Sciatic nerve (tissue), 2 donors: ENCODE measurements at places on chromosomes 7 and 10.

DNA sequence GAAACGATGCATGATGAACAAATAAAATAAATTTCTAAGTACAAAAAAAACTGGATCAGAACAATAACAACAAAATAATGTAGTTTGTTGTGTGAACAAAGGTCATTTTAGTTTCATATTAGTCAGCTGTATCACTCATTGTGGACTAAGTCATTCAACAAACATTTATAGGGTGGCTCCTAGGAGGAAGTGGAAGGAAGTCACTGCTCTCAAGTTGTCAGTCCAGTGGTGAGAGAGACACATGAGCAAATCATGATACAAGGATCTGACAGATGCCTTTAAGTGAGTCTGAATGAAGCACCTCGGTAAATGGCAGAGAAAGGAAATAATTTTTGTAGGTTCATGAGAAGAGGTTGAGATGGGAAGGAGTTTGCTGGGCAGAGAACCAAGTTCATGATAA is 56.8 kb downstream of the EPDR1 start:
- no peak for DNase-seq

DNA sequence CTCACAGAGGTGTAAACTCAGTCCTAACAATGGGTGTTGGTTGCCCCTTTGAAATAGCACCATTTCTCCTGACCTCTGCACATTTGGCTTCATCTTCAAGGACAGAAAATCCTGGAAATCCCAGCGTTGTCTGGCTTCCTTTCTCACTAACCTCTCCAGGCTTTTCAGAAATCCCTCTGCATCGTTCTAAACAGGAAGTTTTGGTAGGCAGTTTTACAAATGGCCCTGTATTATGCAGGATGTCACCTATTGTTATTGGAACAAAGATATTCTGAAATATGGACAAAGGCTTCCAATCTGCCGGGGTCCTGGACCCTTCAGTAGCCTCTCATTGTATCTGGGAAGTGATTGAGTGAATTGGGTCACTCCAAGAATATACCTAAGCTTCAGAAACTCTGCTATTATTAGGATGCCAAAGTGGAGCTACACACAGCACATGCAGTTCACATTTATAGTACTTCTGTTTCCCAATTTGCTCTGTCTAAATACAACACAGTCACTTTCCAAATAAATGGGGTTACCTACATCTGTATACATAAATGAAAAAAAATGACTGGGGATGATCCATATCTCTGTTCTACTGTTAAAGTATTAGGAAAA is 134.8 kb upstream of the KLF6 start:
- DNase-seq = no peak

DNA sequence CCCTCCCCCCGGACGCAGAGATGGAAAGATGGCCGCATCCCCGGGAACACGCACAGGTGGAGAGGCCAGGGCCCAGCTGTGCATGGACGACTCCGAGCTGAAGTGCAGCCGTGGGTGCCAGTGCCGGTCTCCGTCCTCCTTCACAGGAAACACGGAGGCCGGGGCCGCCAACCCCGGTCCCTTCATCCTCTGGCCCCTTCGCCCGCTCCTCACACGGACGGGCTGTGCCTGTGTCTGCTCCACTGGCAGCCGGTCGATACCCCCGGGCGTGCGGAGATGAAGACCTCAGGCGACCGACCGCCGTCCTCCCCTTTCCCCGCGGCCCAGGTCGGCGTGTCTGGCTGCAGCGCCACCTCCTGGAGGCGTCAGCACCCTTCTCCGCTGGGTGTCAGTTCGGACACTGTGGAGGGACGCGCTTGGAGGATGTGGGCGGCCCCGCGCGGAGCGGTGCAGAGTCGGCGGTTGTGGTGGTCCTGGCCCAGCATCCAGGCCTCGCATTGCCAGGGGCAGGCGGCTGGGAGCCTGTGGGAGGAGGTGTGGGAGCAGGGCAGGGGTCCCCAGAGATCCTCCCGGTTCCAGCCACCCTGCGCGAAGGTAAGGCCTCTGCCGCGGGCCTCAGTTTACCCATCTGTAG is 9.9 kb downstream of the ZNF511 start:
- DNase-seq = peak; percentile 77

GRCh38 chr10:80767963-80768362 is 230.3 kb downstream of the SH2D4B start:
- DNase-seq = no peak

DNA sequence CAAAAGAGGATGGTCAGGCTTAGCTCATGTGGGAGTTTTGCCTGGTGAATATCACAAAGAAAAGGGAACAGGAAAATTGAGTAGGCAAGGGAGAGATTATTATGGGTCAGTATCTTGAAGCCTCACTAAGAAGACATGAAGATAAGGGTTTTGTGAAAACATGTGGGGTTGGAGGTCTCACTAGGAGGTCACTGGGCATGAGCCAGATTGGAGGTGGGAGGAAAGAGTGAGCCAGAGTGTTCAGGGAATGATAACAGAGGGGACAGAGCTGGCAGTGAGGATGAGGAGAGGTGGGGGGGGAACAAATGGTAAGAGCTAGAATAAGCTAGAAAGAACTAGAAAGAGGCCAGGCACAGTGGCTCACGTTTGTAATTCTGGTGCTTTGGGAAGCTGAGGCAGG is 374.3 kb downstream of the GRID1 start:
- DNase-seq = no peak

GRCh38 chr7:88322151-88322550 is 15.5 kb upstream of the STEAP4 start:
- DNase-seq = no peak

GRCh38 chr7:23129036-23129435 is 23.5 kb downstream of the KLHL7 start:
- DNase-seq = no peak

DNA sequence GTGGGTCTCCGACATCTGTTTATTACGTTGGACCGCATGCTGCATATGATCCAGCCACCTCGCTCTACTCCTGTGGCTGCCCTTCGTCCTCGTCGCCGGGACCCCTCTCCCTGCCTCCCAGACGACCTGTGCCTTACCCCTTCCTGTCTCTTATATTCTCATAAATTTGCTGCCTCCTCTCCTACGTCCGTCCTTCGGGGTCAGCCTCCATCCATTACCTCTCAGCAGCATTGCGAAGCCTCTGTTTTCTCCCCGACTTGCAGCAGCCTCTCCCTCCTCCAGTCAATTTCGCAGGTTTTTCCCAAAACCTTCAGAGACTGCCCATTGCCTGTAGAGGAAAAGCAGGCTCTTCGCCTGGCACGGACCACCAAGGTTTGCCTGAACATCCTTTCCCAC is 39.4 kb upstream of the LEP start:
- DNase-seq = no peak

DNA sequence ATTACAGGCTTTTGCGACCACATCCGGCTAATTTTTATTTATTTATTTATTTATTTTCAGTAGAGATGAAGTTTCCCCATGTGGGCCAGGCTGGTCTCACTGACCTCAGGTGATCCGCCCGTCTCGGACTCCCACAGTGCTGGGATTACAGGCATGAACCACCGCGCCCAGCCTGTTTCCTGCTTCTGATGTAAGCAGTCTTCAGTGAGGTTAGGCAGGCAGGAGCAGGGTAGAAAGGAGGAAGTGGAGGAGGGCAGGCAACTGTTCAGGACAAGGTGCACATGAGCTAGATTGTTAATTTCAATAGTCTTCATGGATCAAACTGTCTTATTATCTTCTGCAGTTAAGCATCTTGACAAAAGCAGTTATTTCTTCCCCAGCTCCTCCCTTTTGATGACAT is 605.0 kb downstream of the CCSER2 start:
- no peak for DNase-seq

- no peak for DNase-seq
Measured at GRCh38 chr7:157151626-157152339, 13.1 kb downstream of the UBE3C start.

DNA sequence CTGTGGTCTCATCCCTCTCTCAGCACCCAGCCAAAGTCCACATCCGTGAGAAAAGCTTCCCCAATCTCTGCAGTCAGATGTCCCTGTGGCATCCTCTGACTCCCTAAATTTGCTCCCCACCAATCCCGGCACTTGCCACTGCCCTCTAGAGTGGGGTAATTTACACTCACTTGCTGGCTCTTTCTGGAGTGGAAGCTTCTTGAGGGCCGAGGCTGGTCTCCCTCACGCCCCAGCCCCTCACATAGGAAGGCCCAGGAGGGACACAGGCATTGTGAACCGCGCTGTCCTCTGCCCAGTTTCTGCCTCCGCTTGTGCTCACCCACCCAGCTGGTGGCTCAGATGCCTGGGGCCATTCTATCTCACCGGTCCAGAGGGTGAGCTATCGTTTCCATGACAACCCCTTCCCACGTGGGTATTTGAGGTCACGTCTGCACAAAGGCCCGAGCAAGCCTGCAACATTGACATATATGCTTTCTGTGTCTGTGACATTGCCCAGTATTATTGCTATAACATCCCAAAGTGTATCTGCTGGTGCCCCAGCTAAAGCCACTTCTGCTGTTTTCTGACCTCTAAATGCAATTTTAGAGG is 97.3 kb upstream of the CTBP2 start:
- DNase-seq = no peak

DNA sequence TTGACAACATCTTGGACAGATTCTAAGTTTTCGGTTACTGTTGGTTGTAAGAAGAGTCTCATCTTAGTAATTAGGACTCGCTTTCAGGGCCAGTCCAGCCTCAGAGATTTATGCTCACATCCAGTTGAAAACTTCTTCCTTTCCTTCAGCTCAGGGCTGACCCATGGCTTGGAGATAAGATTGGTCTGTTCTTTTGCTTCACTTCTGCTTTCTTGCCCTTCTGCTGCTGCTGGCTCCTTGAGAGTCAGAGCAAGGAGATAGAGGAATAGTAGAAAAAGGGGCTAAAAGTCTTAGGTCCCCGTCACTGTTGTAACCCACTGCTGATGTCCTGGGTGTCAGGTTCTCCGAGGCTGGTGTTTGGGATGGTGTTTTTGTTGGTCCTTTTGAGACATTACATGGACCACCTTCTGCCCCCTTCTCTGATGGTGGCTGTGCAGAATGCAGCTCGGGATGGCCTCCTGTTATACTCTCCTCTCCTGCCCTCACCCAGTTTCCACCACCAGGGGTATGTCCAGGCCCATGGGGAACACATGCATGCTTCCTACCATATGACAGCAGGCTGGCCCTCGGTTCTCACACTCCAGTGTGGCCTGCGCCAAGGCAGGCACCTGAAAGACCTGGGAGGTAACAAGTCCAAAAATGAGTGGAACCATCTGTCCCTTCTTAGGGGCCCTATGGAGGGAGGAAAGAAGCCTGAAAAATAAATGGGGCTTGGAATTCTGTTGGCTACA is 67.8 kb upstream of the PCBD1 start:
- no peak for DNase-seq

DNA sequence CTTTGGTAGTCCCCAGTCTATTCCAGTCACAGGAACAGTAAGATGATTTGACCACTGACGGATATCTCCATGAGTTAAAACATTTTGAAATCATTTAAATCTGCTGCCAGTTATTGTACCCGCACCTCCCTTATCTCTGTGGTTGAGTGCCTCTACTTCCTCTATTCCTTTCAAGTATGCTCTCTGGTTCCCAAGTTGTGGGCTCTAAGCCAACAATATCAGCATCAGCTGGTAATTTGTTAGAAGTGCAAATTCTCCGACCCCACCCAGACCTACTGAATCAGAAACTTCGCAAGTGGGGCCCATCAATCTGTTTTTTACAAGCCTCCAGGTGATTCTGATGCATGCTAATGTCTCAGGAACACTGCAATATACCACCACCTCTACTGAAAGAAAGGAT is 235.5 kb downstream of the CCSER2 start:
- DNase-seq = no peak

- no peak for DNase-seq
Measured at GRCh38 chr7:66948480-66949109, 27.6 kb downstream of the TMEM248 start.

DNA sequence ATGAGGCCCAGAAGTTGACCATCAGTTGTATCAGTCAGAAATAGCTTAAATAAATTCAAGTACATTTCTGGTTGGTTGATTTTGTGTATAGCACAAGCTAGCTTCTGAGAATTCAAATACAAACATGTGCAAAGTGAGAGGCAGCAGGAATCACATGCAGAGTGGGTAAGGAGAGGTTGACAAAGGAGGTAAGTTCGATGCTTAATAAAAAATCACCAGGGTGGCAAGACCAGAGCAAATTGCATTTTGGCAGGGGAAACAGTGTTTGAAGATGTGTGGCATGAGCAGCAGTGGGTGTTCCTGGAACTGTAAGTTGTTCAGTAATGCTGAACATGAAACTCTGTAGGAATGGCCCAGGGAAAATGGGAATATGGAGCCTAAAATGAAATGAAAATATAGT is 52.6 kb downstream of the GNAI1 start:
- DNase-seq = no peak

- DNase-seq = no peak
Measured at GRCh38 chr10:93851169-93851568, 42.6 kb upstream of the SLC35G1 start.

- DNase-seq = no peak
Measured at GRCh38 chr7:158375034-158375433, 212.6 kb downstream of the PTPRN2 start.

- DNase-seq = no peak
Measured at GRCh38 chr7:139479620-139480019, 3.9 kb downstream of the KLRG2 start.

DNA sequence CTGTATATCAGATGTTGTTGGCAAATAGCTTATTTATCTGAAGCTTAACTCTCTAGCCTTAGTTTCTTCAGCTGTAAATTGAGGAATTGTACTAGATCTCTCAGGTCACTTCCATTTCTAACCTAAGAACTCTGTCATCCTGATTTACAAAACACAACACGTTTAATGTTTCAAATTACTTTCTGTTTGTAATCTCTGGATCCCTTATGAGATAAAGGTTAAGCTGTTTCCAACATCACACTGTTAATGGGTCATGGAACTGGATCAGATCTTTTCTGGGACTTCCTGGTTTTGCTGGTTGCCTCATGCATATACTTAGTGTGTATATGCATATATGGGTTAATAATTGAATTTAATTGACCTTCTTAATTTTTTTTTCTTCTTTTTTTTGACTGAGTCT is 9.9 kb downstream of the SAMD8 start:
- DNase-seq = no peak

- no peak for DNase-seq
Measured at GRCh38 chr7:101681170-101682007, 52.3 kb upstream of the MYL10 start.

GRCh38 chr7:85750454-85750949 is 563.6 kb upstream of the SEMA3D start:
- no peak for DNase-seq

DNA sequence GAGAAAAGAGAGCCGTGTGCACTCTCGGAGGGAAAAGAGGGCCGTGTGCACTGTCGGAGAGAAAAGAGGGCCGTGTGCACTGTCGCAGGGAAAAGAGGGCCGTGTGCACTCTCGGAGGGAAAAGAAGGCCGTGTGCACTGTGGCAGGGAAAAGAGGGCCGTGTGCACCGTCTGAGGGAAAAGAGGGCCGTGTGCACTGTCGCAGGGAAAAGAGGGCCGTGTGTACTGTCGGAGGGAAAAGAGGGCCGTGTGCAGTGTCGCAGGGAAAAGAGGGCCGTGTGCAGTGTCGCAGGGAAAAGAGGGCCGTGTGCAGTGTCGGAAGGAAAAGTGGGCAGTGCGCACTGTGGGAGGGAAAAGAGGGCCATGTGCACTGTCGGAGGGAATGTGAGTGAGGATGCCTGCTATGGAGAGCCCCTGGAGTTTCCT is 188.7 kb downstream of the DNAJB6 start:
- DNase-seq = no peak
